ENCODE measurements at places on chromosomes 5 and 9. TPM values are rescaled to one million over a fixed set of nuclear protein-coding genes. Genes with fewer than 3 reads are reported as not detected.

RIC1 gene
- 4.1 TPM for polyA plus RNA-seq

TAF11L10 gene
- polyA plus RNA-seq = not detected

GRCh38 chr9:21835121-21835520, 32.7 kb downstream of the MTAP start:
- H3K4me1 ChIP-seq = peaks cover 5% of the 10 kb centered on the region
- no peaks in the 10 kb centered on the region for H3K27me3 ChIP-seq
- no peak for DNase-seq
- peaks cover 19% of the 10 kb centered on the region for H3K36me3 ChIP-seq
- no peak overlapping the region for H3K4me3 ChIP-seq
- H3K27ac ChIP-seq = no peak overlapping the region

GRCh38 chr9:99565203-99565602, 256.5 kb upstream of the NR4A3 start:
- no peaks in the 10 kb centered on the region for H3K4me1 ChIP-seq
- no peak for DNase-seq
- H3K27me3 ChIP-seq = no peaks in the 10 kb centered on the region
- no peak overlapping the region for H3K27ac ChIP-seq
- no peak overlapping the region for H3K4me3 ChIP-seq

GRCh38 chr9:35432076-35432475, 57.8 kb upstream of the RUSC2 start:
- no peak overlapping the region for H3K27ac ChIP-seq
- no peak overlapping the region for H3K4me3 ChIP-seq
- H3K36me3 ChIP-seq = no peaks in the 10 kb centered on the region
- no peaks in the 10 kb centered on the region for H3K4me1 ChIP-seq
- no peaks in the 10 kb centered on the region for H3K27me3 ChIP-seq

- no peaks in the 10 kb centered on the region for H3K36me3 ChIP-seq
- H3K4me1 ChIP-seq = no peaks in the 10 kb centered on the region
- no peak overlapping the region for H3K4me3 ChIP-seq
Measured at GRCh38 chr9:13718086-13718485, 438.6 kb upstream of the MPDZ start.

- H3K27me3 ChIP-seq = no peaks in the 10 kb centered on the region
- H3K36me3 ChIP-seq = no peaks in the 10 kb centered on the region
- no peak overlapping the region for H3K4me3 ChIP-seq
- peaks cover 3% of the 10 kb centered on the region for H3K4me1 ChIP-seq
Measured at GRCh38 chr9:134476272-134476941, 150.2 kb downstream of the RXRA start.
